Activated naive CD4-positive, alpha-beta T cell treated with anti-CD3 and anti-CD28 coated beads for 36 hours (primary cell): ENCODE measurements at places on chromosomes 1 and 21. TPM values are rescaled to one million over a fixed set of nuclear protein-coding genes. Genes with fewer than 3 reads are reported as not detected.

The PYCR2 gene
- 143 TPM for total RNA-seq

The OR2L5 gene
- total RNA-seq, result not detected

The CLEC20A gene
- total RNA-seq, result not detected

The ATP1A2 gene
- total RNA-seq, result not detected

The CD1B gene
- not detected for total RNA-seq

The ADAMTS4 gene
- 6.5 TPM for total RNA-seq

The WDTC1 gene
- total RNA-seq, result 22.6 TPM

The GLIS1 gene
- total RNA-seq, result not detected

The ORC1 gene
- total RNA-seq, result 46.9 TPM

The FBXO2 gene
- total RNA-seq, result 1.1 TPM

The CHODL gene
- not detected for total RNA-seq

The SYT11 gene
- total RNA-seq, result 7.0 TPM

The NR5A2 gene
- total RNA-seq, result not detected

The LCE7A gene
- not detected for total RNA-seq

GRCh38 chr1:39305555-39305954 lies 101.1 kb downstream of the MACF1 start:
- no peak for DNase-seq

- DNase-seq, result no peak
These were observed 2.0 kb downstream of the SLC1A7 start for GRCh38 chr1:53140451-53140850.

- peak; percentile 48 for DNase-seq
These were observed 2.1 kb upstream of the EDN2 start for GRCh38 chr1:41486371-41487125.

- DNase-seq, result no peak
These were observed 1538.3 kb downstream of the NCAM2 start for GRCh38 chr21:22536509-22536908.

DNA sequence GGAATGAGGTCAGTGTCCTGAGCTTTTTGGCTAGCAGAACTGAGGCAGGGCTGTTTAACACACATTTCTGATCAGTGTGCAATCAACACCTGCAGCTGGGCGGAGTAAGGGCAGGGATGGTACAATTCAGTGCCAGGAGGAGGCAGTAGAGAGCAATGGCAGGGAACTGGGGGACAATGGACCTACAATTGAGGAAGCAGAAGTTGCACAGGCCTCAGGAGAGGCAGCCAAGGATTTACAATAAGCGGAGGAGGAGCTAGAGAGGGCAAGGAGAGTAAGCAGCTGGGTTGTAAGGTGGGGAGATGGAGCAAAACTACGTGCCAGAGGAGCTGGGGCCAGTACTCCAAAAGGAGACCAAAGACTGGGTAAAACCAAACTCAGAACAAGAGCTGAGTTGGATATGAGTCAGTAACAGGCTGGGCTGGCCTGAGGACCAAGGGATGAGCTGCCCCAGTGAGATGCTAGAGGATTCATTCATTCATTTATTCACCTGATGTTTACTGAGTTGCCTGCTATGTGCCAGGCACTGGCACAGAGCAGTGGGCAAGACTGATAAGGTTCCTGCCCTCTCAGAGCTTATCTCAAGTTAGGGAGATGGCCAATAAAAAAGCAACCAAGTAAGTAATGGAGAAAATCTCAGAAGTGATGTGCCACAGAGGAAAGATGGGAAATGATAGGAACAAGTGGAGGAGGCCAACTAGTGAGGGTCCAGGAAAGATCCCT lies 10.4 kb upstream of the GALE start:
- peak; percentile 66 for DNase-seq

- no peak for DNase-seq
These were observed 482 bp downstream of the TM2D1 start for GRCh38 chr1:61724506-61724812.

- DNase-seq, result no peak
These were observed 69.8 kb downstream of the GPR88 start for GRCh38 chr1:100607628-100608240.

- no peak for DNase-seq
These were observed 64.1 kb downstream of the NID1 start for GRCh38 chr1:236000781-236001180.

DNA sequence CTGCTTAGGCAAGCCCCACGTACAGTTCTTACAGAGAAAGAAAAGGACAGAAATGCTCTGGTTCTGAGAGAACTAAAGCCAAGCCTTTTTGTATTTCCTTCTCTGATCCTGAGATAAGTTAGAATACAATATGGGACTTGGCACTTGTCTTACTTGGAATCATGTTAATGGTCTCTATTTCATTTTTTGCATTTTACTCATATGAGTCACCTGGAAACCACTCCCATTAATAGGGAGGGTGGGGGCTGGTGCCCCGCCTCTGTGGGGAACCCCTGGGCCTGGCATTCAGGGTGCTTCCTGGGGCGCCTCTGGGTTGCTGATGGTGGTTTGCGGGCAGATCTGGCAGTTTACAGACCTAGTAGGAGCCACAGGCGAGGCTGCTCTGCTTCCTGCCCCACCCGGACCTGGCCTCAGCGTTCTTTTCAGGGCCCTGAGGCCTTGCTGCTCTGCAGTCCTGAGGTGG lies 26.7 kb downstream of the TSPAN2 start:
- peak; percentile 96 for DNase-seq

DNA sequence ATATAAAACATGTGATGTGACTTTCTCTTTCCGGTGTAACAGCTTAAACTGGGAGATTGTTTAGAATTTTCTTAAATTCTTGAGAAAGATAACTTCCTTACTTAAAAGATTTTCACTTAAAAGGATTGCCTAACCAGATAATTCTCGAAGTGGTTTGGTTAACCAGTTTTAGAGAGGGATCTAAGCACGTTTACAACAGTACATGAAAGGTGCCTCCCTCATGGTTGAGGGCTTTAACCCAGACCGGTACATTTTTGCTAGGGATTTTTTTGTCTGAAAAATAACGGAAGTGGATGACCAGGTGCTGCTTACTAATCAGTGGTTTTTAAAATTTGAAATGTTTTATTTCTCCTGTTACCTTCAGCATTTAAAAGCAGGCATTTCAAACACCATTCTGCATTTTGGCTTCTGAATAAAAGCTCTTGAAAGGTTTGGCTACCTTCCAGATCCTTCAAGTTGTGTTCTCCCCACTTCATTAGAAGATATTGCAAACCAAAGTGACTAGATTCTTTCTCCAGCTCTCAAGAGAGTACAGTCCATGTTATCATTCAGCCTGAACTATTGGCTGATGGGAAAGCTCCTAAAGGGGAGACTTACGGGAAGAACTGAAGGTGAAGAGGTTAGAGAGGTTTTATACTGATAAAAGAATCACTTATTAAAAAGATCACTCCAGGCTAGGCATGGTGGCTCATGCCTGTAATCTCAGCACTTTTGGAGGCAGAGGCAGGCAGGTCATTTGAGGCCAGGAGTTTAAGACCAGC lies 12.8 kb downstream of the S100PBP start:
- DNase-seq, result no peak

DNA sequence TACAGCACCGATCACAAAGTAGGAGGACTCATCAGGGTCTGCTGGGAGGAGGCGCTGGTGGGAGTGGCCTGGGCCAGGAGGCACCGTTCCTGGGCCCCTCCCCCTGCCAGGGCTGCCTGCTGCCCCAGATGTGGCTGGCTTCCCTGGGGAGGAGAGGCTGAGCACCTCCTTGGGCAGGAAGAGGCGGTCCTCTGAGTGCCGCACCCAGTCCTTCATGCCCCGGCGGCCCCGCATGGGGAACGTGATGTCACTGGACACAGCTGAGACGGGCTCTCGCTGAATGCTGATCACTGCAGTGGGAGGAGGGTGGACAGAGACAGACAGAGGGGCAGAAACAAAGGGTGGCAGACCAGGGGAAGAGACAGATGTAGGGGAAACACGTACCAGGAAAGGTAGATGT lies 24.8 kb downstream of the ADGRB2 start:
- DNase-seq, result peak; percentile 71

GRCh38 chr1:12383786-12384185 lies 154.0 kb downstream of the VPS13D start:
- DNase-seq, result no peak

DNA sequence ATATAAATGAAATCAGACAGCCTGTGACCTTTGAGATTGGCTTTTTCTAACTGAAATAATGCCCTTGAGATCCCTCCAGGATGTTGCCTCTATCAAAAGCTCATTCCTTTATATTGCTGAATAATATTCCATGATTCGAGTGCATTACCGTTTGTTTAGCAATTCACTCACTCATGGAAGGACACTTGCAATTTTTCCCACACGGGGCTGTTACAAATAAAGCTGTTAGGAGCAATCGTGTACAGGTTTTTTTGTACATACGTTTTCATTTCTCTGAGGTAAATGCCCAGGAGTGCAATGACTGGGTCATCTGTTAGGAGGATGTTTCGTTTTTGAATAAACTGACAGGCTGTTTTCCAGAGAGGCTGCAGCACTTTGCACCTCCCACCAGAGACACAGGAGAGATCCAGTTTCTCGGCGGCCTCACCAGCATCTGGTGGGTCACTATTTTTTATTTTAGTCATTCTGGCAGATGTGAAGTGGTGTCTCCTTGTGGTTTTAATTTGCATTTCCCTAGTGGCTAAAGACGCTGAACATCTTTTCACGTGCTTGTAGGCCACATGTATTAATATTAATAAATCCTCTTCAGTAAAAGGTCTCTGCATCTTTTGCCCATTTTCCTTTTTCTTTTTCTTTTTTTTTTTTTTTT lies 11.0 kb downstream of the PRDM15 start:
- DNase-seq, result no peak

DNA sequence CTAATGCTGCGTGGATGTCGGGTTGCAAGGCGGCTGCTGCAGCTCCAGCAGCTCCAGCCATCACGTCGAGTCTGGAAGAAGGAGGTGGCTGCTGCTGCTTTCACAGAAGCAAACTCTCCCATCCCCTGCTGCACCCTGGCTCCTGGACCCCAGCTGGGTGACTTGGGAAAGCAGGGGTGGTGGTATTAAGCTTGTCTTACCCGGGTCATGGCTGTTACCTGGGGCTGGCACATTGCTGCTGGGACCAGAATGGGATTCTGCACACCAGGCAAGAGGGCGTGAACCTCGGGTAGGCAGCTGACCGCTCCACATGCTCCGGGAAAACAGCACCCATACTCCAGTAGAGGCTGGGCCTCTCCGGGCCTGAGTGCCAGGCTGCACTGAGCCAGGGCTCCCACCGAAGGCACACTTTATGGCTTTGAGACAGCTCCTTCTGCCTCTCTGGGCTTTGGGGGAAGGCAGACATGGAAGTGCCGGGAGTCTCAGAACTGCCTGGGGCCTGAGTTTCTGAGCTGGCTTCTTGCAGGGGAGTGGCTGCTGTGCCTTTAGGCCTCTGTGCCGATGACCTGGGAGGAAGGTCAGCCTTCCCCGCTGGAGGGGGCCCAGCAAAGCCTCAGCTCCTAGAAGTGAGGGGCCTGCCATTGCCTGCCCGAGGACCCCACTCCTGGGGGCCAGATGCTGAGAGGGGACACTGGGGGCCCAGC lies 1.2 kb downstream of the SMIM1 start:
- no peak for DNase-seq

GRCh38 chr1:87905651-87906050 lies 577.0 kb downstream of the LMO4 start:
- no peak for DNase-seq

DNA sequence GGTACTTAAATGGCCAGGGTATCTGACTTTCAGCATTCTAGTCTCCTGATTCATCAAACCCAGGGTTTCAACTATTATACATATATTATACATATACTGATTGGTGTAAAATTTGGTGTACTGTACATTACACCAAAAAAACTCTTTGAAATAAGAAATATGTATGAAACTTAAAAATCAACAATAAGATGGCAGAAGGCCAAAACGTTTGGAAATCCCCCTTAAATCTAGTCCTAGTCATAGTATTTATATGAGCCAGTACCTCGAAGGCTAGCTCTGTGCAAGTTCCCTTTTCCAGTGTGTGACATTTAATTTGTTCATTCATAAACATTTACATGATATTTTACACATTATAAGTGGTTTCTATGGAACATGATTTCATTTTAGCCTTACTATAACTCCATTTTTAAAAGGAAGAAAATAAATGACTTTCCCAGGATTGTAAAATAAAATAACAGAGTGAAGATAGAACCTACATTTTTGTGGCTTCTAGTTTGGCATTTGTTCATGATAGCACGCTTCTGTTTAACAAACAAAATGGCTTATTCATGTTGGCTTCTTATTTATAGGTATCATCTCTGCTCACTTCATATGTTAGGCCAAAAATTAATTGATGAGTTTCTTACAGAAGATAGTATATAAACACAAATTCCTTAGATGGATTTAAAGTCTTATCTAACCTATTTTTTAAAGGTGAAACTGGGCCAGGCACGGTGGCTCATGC lies 18.8 kb upstream of the ZNF281 start:
- no peak for DNase-seq

DNA sequence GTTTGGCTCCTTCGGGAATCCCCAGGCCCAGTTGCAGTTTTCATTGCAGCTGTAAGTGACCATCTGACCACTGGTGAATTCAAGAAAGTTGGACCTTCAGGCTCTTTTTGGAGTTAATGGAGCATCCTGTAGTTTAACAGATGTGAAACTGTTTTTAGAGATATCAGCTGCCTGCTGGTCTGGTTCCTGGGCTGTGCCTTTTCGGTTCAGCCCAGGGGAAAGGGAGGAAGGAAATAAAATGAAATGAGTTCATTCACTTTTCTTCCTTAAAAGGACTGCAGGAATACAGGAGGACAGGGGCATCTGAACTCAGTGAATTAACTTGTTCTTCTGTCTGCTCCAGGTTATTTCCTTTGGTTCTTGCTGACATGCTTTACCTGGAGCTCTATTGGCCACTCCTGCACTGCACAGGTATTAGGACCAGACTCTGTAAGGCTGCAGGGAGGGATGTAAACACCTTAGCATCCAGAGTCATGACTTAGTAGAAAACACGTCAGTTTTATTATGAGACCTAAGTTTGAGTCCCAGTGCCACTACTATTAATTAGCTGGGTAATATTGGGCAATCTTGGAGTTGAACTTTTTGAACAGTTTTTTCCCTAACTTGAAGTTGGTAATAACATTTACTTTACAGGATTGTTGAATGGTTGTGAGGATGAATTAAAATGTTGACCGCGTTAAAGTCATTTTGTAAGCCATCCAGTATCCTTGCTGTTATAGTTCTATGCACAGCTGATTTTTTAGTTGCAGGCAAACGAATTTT lies 83.6 kb downstream of the LRRC8D start:
- no peak for DNase-seq
